ENCODE measurements at places on chromosomes 6 and 20. TPM values are rescaled to one million over a fixed set of nuclear protein-coding genes. Genes with fewer than 3 reads are reported as not detected.

The APOM gene
- total RNA-seq = 0.69 TPM

The CABLES2 gene
- 6.5 TPM for total RNA-seq

The PDE7B gene
- 27.5 TPM for total RNA-seq

The NRSN1 gene
- 31.4 TPM for total RNA-seq

The SPO11 gene
- not detected for total RNA-seq

The BCAS4 gene
- 17.8 TPM for total RNA-seq

The CSNK2B gene
- total RNA-seq = 70.1 TPM

The CTAGE9 gene
- not detected for total RNA-seq

The SNX9 gene
- total RNA-seq = 15.5 TPM

The METTL24 gene
- total RNA-seq = 2.8 TPM

The NRM gene
- 2.1 TPM for total RNA-seq

The HUS1B gene
- 1.4 TPM for total RNA-seq

The CD109 gene
- 2.3 TPM for total RNA-seq

The GJA1 gene
- 218 TPM for total RNA-seq

The TINAG gene
- not detected for total RNA-seq

The ZNF334 gene
- 16.1 TPM for total RNA-seq
